Bronchial epithelial cell (primary cell): ENCODE measurements at places on chromosomes 4 and X. TPM values are rescaled to one million over a fixed set of nuclear protein-coding genes. Genes with fewer than 3 reads are reported as not detected.
A peak's percentile ranks its signal among the peaks of the same experiment; 100 is the strongest.

DNA sequence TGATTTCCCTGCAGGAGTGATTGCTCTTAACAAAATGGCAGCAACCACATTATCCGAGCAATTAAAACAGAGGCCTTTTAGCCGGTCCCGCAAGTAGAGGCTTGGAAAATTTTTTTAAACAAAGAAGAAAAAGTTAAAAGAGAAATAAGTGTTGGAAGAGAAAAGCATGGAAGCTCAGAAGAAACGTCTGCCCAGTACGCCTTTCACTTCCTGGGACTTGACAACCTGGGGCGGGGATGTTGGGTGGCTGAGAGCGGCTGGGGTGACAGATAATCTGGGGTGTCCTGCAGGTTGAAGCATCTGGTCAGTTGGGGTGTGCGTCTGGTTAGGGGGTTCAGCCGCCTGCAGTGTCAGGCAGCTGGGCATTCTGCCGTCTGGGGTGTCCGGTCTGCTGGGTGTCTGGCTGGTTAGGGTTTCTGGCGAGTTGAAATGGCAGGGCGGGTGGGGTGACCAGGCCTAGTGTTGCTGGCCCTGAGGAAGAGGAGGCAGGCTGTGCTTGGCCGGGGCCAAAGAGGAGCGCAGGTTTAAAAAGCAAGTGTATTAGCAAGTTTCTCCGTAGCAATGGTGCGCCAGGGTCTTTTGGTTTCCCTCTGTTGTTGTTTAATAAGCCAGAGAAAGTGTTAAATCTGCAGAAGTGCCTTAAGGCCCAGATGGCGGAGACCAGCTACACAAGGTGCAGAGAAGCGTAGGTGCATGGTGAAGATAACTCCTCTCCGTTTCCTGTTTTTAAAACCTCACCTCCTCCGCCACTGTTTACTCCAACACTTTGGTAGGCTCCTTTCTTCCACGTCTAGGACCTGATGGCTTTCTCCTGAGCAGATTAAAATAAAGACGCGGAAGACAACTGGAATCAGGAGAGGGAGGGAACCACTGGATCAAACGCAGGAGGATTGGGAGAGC is 5.6 kb downstream of the HAND2 start:
- DNase-seq, result no peak

OR13H1 gene
- total RNA-seq, result not detected in 2 replicates

DNA sequence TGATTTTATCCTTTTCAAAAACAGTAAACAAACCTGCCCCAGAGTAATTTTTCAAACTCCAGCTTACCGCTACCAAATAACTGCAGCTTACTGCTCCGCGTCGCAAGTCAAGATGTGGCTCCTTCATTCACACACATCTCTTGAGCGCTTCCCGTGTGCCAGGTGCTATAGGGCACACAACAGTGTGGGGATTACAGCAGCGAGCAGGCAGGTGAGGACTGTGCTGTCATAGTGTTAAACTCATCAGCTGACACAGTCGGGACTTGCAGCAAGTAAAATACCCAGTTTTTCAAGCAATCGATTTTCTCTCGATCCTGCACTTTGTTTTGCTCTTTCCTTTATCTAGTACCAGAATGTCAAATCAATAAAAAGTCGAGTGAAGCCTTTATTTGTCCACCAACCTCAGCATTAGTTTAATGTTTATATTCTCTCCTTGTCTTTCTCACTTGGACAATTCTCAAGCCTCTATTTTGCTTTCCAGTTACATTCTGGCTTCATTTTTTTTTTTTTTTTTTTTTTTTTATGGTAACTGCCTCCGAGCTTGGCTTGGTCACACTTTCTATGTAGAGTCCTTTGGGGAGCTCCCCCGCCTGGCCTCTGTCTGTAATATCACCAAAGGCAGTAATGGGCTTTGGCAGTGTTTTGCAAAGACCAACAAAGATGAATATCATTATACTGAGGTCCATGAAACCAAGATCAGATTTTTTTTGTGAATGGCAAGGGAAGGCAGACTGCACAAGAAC is 8.3 kb upstream of the ASB5 start:
- peak; percentile 47 for DNase-seq

F8 gene
- 0.26 and 0.64 TPM in 2 replicates for total RNA-seq

- DNase-seq, result peak; percentile 69
Observed at GRCh38 chr4:92387459-92388069, 83.8 kb downstream of the GRID2 start.

DNA sequence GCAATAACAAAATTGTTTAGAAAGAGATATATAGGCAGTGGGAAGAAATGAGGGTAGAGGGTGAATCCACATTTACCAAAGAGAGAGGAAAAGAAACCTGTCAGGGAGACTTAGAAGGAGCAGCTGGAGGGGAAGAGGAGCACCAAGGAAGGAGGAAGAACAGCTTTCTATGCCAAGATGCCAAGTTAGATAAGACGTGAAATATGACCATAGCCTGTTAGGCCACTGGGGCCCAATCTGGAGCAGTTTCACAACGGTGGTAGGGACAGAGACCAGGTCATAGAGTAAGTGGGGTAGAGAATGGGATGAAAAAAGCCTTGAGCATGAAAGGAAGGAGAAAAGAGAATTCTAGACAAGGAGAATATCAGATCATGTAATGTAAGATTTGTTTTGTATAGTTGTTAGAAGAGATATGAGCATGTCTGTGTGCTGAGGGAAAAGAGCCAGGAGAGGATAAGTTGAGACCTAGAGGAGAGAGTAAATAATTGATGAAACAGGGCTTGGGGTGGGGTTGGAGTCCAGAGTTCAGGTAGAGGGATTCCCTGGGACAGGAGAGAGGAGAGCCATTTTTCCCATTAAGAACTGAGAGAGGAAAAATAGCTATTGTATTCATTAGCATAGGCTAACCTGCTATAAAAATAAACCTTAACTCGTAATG is 4.4 kb upstream of the SOWAHB start:
- no peak for DNase-seq

RNF150 gene
- under 0.01 and 0.13 TPM in 2 replicates for total RNA-seq

- DNase-seq, result peak; percentile 86
Observed at GRCh38 chr4:55475394-55476243, 71.1 kb downstream of the CLOCK start.

- DNase-seq, result no peak
Observed at GRCh38 chrX:56107320-56107719, 124.8 kb upstream of the KLF8 start.

DNA sequence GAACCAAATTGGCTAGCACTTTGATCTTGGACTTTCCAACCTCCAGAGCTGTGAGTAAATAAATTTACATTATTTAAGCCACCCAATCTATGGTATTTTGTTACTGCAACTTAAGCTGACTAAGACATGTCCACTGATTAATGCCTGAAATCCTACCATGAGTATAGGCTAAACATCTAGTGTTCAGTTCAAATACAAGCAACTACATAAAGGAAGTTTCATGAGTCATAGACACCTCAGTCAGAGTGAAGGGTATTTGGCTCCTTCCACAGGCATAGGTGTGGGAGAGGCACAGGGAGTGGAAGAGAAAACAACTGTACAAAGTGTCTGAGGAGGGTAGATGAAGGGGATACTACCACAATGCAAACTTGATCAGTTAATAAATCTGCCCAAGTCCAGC is 35.5 kb upstream of the PCDH19 start:
- peak; percentile 57 for DNase-seq

DNA sequence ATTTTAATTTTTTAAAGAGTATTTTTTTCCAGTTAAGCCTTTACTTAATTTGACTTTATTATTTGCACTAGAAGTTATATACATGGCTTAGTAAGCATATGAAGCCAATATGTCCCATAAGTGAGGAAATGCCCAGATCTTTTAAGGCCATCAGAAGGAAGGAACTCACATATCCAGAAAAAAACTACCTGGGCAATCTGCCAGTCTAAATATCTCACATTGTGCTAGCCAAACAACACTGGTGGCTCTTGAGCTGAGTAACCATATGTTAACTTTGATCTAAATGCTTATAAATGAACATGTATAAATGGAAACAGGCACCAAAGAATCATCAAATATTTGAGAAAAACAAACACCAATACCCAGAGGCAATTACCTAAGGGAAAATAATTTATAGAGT is 138.6 kb upstream of the APOOL start:
- DNase-seq, result peak; percentile 0

CT55 gene
- not detected in 2 replicates for total RNA-seq

- peak; percentile 3 for DNase-seq
Observed at GRCh38 chrX:131675596-131676194, 131.8 kb downstream of the OR13H1 start.

- no peak for DNase-seq
Observed at GRCh38 chr4:129364747-129365452, 268.9 kb downstream of the C4orf33 start.

PWWP3B gene
- under 0.01 and 0.64 TPM in 2 replicates for total RNA-seq

MAGED4B gene
- 0.13 and 1.6 TPM in 2 replicates for total RNA-seq

DNA sequence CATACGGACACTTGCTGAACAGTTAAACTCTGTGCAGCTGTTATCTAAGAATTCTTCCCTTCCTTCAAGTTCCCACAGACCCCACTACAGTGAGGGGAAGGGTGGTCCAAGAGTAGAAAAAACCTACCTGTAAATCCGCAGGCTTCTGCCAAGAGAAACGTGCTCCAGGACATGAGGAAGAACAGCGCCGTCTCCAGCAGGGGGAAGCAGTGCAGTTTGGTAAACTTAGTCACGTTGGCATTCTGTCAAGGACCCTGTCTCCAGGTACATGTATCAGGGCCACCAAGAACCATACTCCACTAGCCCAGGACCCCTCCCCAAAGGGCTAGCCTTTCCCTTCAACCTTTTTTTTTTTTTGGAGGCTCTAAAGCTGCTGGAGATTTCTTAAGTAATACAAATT is 79.9 kb downstream of the CHST7 start:
- peak; percentile 47 for DNase-seq

PPEF2 gene
- total RNA-seq, result under 0.01 TPM in 1 of 2 replicates, not detected in the other

- DNase-seq, result no peak
Observed at GRCh38 chr4:110073053-110073845, 125.2 kb downstream of the ELOVL6 start.

DCHS2 gene
- not detected in 2 replicates for total RNA-seq

GRCh38 chr4:185018834-185019455 is 655 bp downstream of the HELT start:
- no peak for DNase-seq

DNA sequence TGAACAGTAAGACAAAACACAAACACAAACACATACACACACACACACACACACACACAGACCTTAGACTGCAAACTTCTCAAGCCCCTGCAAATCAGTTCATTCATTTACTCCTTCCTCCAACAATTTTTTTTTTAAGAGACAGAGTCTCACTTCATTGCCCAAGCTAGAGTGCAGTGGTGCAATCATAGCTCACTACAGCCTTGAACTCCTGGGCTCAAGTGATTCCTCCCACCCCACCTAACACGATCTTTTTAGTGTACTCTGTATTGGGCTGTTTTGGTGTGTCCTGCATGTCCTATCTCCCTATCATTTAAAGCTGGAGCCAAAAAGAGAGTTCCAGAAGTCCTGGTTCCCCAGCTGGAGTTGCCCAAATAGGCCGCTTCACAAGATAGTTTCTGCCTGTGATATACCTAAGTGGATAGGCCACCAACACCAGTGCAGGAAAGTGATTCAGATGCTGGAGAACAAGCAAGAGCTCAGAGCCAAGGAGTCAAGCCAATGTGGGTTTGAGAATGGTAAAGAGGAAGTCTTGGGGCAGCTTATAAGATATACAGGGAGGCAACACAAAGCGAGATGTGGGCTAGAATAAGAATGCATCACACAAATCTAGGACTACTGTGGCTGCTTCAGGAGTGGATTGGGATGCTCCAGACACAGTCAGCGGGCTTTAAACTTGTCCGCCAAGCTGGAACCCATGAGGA is 85.4 kb upstream of the RAPGEF2 start:
- DNase-seq, result no peak

GRCh38 chrX:18537068-18537467 is 111.7 kb downstream of the CDKL5 start:
- DNase-seq, result no peak

GRCh38 chr4:120703908-120704307 is 218.6 kb downstream of the PRDM5 start:
- DNase-seq, result no peak
